ENCODE measurements at places on chromosomes 6 and 20. TPM values are rescaled to one million over a fixed set of nuclear protein-coding genes. Genes with fewer than 3 reads are reported as not detected.

C6orf58 gene
- not detected for total RNA-seq

TNFRSF6B gene
- total RNA-seq: 6.2 TPM

IPCEF1 gene
- not detected for total RNA-seq

C20orf141 gene
- not detected for total RNA-seq

L3MBTL1 gene
- 4.5 TPM for total RNA-seq

TSPO2 gene
- total RNA-seq: not detected

SLC32A1 gene
- not detected for total RNA-seq

LHFPL5 gene
- 0.17 TPM for total RNA-seq

SEL1L2 gene
- not detected for total RNA-seq

CPXM1 gene
- not detected for total RNA-seq

DNA sequence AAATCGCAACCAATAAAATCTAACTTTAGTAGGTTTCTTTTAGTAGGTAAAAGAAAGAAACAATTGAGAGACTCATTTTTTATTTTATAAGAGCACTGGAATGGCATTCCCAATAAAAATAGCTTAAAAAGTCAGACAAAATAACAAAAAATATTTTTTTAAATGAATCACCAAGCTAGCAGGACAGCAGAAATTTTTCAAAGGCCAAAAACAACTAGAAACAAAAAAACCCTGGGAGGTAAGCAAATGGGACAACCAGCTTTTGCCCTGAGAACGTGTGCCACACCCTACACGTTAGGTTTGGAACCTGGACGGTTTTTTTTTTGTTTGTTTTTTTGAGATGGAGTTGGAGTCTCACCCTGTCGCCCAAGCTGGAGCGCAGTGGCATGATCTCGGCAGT is 19.6 kb downstream of the GPLD1 start:
- DNase-seq: no peak

DNA sequence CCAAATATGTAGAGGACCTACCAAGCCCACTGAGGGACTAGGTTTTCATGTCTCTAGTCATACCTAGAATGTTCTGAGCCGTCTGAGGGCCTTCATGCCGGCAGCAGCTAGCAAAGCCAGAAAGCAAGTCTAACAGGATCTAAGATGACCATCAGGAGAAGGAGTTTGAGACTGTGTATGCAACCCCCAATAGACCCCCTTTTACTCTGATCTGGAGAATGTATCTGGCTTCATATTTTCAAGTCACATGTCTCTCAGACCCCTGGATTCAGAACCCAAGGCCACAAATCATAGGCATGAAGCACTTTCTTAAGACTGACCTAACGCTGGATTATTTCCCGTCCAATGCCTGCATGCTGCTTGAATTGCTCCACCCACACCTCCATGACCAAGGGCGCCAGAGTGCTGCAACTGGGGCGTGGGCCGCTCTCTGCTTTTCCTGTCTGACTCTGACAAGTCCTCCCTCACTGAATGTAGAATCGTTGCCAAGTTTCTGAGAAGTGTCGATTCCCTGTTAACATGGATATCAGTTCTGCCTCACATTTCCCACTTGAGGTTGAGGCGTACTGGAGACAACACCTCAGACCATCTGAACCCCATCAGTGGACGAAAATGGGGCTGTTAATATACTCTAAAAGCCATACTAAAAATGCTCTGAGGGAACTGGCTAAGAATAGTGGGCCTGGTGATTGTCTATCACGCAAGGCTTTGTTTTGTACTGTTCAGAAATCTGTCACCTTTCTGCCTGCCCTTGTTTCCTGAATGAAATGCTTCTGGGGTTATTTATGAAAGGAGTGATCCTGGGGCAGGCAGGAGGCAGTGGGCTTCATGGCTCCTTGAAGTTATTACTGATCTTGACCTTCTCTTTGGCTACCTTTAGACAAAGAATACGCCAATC is 23.9 kb upstream of the ASXL1 start:
- DNase-seq: no peak

- DNase-seq: no peak
Measured at GRCh38 chr20:32496811-32497533, 88.2 kb downstream of the NOL4L start.

DNA sequence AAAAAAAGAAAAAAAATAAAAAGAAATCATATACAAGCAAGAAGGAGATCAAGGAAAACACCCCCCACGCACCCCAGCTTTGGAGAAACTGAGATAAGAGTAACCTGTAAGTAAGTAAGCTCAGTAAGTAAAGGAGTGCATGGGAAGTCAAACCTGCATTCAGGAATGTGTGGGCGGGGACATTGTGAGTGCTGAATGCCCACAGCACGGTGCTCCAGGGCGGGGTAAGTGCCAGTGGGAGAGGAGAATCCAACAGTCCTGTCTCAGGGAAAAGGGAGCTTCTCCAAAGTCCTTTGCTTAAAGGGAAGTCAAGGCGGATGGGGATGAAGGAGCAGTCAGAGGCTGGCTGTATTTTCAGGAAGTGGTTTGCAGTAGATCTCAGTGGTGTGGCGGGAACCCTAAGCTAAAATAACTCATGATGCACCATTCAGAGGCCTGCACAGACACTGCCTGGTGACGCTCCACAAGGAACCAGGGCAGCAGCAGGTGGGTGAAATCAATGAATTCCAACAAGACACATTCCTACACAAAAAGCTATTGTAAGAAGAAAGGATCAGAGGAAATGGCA is 368.0 kb downstream of the QKI start:
- peak; percentile 12 for DNase-seq

- no peak for DNase-seq
Measured at GRCh38 chr20:9246731-9247130, 177.8 kb downstream of the PLCB4 start.

GRCh38 chr20:63968928-63969760 is 586 bp downstream of the ZNF512B start:
- no peak for DNase-seq

DNA sequence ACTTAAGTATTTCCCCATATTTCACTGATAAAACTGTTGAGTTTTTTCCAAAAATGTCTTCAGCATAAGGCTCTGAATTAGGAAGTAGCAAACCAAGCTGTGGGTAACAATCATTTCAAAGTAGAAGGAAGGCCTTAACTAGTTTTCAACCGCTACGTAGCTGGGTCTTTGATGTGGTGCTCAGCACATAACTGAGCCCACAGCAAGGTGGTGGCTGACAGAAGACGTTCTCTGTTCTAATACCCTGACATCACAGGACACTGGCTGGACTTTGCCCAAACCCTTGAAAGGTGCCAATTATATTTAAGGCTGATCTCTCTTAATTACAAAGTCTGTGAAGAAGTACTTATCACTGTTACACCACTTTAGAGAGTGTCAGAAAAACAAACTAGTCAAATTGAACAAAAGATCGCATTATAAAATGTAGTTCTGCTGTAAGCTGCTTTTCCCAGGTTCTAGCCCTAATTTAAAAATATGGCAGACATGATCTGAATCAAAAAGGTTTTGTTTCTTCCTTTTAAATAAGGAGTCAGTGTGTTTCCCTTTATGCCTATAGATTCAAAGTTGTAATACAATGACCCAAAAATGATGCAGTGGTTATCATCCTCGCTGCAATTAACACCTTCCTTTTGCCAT is 26.7 kb downstream of the MAN1A1 start:
- no peak for DNase-seq

DNA sequence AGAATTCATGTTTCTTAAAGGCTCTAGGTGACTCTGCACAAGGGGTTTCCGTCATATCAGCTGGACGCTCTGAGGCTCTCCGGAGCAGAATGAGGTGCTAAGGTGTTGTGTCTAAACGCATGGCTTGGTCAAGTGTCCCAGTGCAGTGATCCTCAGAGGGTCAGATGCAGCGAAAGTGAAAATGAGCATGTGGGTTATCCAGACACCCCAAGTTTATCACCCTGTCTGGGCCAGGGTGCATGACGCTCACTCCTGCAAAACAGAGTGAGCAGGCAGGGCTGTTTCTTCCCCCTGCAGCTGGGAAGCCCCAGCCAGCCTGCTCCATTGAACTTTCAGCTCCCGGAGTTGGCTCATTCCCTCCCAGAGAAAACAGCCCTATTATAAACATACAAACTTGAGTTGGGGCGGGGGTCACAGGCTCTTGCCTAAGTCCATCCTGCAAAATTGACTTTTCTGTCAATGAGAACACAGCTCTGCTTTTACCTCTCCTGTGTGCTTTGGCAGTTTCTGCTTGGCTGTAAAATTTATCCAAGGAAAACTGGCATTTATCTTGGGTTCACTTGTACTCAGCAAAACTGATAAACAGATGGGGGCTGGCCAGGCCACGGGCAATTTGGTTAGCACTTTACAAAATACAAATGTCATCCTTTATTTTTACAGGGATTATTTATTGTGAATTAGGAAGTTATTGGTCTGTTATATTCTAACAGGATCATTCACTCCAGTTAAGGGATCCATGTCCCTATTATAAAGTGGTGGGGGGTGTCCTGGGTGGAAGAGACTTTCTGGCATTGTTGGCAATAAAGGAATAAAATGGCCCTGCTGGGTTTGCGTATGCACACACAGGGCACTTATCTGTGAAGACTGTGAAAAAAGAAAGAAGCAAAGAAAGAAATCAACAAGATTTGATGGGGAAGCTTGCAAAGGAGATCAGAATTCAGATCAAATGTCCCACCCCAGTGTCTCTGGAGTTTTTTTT is 154.9 kb downstream of the FOXA2 start:
- no peak for DNase-seq

GRCh38 chr6:141388666-141389065 is 744.1 kb upstream of the GJE1 start:
- no peak for DNase-seq

DNA sequence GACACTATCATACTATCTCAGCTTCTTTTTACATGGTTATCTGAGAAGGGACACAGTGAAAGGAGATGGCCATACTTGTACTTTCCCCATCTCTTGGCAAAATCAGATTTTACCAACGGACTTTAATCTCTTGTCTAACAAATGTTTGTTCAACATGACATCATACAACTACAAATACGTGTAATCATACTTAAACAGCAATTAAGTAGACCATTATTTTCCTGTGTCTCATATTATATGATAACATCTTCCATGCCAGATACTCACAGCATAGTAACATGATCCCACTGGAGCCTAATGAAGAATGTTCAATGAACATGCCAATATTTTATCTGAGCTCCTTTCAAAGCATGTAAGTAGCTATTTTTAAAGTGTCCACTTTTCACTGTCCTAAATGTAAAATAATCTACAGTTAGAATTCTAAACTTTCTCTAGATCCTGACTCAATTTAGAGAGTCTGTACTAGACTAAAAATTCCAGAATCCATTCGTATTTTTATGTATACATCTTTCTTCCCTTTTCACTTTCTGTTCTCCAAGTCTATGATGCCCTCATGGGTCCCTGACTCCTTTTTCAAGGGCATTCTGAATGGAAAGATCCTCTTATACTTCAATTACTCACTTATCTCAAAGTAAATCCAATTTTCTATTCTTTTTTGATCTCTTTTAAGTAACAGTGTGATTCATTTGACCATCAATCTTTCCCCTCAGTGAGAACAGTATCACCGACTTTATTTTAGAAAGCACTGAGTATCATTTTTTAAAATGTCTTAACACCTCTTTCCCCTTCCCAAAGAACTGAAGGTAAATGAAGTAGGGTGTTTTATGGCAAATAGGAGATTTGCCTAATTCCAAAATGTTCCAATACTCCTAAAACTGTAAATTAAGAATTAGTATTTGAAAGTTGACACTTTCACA is 133.5 kb downstream of the CDK19 start:
- DNase-seq: peak; percentile 33

- DNase-seq: no peak
Measured at GRCh38 chr6:118889163-118889562, 4.8 kb upstream of the ASF1A start.

DNA sequence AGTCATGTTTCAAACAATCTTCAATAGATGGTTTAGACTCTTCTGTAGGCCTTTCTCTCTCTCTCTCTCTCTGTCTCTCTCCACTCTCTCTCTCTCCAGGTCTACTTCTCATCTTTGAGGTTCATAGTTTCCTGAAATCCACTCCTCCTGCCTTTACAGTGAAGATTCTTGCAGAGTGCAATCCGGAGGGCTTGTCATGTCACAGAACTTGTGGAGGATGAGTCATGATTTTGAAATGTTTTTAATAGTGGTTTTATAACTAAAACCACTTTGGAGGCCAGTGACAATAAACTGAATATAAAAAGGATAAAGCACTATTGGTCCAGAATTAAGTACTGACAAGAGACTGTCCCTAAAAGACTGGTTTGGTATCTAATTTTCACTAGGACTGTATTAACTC is 156.3 kb downstream of the KIF6 start:
- peak; percentile 3 for DNase-seq

DNA sequence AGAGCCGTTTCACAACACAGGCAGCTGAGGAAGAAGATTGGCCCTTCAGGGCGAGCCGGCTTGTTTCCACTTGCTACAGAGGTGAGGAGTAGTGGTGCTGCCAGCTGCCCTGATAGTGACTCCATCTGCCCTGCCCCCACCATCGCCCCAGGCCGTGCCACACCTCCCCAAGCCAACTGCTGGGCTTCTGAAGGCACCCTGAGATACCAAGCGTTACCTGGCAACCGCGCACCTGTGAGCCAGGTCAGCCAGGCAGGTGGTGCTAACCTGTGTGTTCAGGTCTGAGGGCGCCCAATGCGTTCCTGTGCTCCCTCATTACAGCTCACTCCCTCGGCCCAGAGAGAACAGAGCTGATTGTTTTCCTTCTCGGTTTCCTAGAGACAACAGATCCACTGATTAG is 299.1 kb upstream of the ID4 start:
- DNase-seq: no peak

DNA sequence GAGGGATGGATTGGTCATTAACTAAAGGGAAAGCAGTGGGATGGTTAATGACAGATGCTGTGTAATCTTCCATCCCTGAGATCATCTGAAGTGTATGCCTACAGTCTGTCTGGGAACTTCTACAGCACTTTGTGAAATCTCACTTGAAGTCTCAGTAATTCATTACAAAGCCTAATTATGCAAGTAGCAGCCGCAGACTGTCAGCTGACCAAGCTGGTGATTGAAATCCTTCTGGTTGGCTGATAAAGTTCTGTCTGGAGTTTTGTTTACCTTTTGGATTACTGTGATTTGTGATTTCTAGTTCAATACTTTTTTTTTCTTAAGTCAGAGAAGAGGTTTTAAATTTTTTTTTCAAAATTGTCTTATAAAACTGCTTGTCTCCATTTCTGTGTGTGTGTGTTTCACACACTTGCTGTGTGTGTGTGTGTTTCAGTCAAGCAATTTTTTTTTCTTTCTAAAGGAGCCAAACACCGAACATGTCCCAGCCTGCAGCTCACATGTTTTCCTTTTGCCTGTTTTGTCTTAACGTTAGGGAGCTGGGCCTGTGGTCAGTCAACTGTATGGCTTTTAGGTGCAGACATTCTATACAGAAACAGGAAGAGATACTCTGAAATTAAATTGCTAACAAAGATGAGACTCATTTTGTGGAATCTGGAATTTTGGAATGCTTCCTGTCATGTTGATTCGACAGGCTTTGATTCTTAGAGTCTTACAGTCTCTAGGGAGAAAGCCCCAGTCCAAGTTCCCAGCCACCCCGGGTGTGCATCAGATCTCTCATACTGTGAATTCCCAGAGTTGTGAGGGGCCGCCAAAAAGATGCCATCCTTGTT is 28.5 kb upstream of the ADGRF4 start:
- peak; percentile 43 for DNase-seq

- no peak for DNase-seq
Measured at GRCh38 chr6:72620871-72621290, 983 bp upstream of the KCNQ5 start.

GRCh38 chr6:103538381-103538780 is 1321.3 kb downstream of the HACE1 start:
- DNase-seq: no peak

GRCh38 chr6:105432797-105433196 is 29.9 kb upstream of the PREP start:
- peak; percentile 93 for DNase-seq

GRCh38 chr6:130457605-130458004 is 91.8 kb downstream of the TMEM200A start:
- no peak for DNase-seq
